Activated T-cell treated with anti-CD3 and anti-CD28 coated beads for 4 hours (primary cell): ENCODE measurements at places on chromosomes 5 and 9.

DNA sequence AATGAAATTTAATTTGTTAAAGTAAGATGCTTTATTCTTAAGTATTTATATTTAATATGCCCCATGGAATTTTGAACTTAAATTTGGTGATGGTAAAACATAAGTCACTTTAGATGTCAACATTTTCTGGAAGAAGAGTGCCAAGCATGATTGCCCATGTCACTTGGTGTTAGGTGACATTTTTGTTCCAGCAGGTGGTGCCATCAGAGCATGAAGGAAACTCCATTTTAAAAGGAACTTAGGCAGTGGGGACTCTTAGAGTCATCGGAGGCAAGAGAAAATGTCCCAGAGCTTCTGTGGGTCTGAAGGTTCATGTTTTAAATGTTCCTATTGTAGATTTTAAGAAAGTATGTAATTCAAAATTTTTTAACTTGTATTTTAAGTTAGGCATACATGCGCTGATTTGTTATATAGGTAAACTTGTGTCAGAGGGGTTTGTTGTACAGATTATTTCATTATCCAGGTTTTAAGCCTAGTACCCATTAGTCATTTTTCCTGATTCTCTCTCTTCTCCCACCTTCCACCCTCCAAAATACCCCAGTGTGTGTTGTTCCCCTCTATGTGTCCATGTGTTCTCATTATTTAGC lies 789.3 kb downstream of the SEMA5A start:
- DNase-seq = no peak

DNA sequence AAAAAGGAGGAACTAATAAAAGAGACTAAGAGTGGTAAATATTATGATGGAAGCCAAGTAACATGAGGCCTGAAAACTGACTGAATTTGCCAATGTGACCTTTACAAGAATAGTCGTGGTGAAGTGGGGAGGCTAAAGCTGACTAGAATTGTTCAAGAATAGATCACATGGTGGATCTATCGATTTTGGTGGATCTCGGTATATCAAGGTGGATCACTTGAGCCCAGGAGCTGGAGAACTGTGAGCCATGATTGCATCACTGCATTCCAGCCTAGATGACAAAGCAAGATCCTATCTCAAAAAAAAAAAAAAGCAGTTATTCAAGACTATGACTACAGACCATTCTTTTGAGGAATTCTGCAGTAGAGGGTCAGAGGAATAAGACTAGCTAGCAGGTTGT lies 15.1 kb downstream of the ERMP1 start:
- no peak for DNase-seq

DNA sequence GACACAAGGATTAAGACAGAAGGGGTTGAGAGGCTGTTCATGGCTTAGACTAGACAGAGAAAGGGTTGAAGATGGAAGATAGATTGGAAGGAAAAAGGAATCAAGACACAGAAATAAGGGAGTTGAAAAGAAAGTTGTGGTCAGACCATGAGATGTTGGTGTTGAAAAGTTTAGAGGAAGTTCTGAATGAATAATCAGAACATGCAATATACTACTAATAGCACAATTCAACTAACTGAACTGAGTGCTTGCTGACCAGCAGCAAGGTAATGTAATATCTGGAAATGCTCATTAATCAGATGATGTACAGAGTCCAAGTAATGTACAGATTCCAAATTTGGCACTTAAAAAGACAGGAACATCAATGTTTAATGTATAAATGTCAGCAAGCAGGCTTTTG lies 10.6 kb upstream of the NNT start:
- DNase-seq = no peak

GRCh38 chr9:15475923-15476536 lies 34.7 kb downstream of the PSIP1 start:
- no peak for DNase-seq

- no peak for DNase-seq
These were observed 692 bp downstream of the C1QTNF3 start for GRCh38 chr5:34042321-34042720.

GRCh38 chr9:34106110-34106509 lies 20.4 kb downstream of the DCAF12 start:
- DNase-seq = no peak

DNA sequence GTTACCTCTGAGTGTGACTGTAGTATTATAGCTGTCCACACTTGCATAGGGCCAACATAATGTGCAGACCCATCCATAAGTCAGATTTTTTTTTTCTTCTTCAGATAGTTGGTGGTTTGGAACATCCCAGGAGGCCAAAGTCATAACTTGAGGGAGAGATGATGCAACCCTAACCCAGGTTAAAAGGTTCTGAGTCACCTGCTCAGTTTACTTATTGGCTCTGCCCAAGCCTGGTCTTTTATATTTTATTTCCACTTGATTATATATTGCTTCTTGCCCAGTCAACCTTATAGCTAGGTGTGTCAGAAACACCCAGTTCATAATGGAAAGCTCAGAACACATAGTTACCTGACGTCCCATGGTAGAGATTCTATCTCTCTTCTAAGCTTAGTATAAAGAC lies 113.1 kb upstream of the PCSK1 start:
- DNase-seq = no peak

DNA sequence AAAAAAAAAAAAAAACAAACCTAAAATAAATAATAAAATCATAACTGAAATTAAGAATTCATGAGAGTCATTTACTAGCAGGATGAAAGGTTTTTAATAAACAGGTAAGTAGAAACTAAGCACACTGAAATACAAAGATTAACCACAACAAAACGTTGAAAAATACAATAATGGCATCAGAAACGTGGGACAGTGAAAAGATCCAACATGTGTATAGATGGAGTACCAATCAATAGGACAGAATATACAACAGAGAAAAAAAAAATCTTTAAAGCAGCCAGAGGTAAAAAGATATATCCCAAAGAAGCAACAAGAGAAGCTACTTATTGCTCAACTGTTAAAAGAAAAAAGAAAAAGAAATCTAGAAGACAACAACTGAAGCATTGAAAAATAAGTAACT lies 75.2 kb downstream of the RICTOR start:
- DNase-seq = no peak

- DNase-seq = no peak
These were observed 190.4 kb downstream of the RGS3 start for GRCh38 chr9:113653746-113654604.

DNA sequence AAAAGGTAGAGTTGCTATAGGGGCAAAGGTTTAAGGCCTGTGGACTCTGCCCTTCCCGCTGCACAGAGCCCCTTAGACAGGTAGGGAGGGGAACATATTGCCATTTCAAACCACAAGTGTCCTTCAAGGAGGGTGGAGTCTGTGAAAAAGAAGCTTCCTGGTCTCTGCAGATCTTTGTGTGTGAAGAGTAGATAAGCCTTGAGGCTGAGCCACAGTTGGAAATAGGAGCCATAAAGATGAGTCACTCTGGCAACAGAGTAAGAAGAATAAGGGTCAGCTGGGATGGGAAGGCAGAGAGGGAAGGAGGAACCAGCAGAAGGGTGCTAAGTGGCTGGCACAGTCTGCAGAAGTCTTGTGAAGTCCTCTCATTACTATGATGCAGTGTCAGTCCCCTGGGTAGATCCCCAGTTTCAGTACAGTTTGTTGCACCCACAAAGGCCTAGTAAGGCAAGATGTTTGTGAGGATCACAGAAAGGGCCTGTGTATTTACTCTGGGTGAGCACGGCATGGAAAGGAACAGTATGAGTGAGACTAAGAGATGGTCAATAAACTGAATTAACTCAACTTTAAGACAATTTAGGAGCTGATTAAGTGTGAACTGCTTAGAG lies 18.1 kb downstream of the GRXCR2 start:
- no peak for DNase-seq

- no peak for DNase-seq
These were observed 914 bp upstream of the CD72 start for GRCh38 chr9:35618854-35619799.

GRCh38 chr5:151758141-151758429 lies 346 bp downstream of the ATOX1 start:
- DNase-seq = peak; percentile 6

GRCh38 chr9:105313238-105313637 lies 68.8 kb downstream of the SLC44A1 start:
- no peak for DNase-seq

GRCh38 chr5:180343110-180343830 lies 9.9 kb downstream of the GFPT2 start:
- no peak for DNase-seq

DNA sequence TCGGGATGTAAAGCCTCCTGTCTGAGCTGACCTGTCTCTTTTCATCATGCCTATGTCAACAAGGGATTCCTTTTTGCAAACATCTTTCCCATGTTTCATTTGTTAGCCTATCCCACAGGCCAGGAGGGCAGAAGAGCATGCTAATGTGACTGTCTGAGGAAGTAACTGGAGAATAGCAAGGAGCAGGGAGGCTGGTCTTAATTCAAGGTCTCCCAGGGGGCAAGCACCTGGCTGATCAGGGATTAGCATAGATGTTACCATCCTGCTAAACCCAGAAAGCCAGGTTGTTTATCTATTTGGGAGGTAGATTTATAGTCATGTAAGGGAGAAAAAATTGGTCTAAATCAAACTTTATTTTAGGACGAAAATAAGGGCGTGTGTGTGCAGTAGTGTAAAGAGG lies 36.7 kb upstream of the MAP1B start:
- no peak for DNase-seq

DNA sequence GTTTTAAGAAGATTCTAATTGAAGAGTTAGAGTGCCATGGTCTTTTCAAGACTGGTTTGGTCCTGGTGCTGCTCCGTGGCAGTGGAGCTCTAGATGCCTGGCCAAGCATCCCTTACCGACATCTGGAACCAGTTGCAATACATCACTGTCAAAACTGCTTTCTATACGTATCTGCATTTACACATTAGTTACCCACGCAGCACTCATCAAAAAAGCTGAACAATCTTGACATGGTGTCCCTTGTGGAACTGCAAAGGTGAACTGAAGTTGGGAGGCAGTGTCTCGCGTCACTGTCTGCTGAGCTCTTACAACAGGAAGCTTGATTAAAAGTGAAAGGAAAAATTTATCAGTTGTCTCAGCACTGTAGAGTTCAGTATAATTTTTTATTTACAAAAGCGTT lies 82.6 kb downstream of the PBX3 start:
- peak; percentile 39 for DNase-seq

- DNase-seq = no peak
These were observed 596.9 kb upstream of the WWC1 start for GRCh38 chr5:167694325-167695147.

- DNase-seq = no peak
These were observed 40.5 kb upstream of the LPCAT1 start for GRCh38 chr5:1564182-1564748.

- DNase-seq = no peak
These were observed 62.2 kb upstream of the GNA14 start for GRCh38 chr9:77710316-77710715.

- DNase-seq = no peak
These were observed 6.6 kb downstream of the OTULINL start for GRCh38 chr5:14588145-14588544.

DNA sequence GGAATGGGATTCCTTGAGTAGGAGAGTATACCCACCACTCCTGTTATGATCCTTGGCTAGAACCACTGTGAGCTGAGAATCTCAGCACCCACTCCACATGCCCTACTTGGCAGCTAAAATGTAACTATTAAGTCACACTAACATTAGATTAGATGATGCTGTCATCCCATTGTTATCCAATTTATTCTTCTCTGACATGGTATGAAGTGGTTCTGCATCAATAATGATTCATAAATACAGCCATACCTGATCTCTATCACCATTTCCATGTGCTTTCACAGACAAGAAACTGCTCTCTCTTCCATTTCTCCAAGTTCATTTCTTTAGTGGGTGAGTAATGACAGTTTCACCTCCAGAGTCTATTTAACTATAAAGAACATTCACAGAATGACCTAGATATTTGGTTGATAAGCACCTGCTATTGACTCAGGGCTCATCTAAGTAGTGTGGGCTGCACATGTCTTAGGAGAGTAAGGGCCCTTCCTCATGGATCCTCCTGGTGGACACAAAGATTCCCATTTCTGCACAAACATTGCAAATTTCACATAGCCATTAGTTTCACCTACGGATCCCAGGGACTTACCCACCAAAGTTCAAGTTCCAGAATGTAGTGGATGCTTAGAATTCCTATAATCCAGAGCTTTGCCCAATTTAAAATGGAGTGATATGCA lies 187.9 kb downstream of the EBF1 start:
- no peak for DNase-seq

DNA sequence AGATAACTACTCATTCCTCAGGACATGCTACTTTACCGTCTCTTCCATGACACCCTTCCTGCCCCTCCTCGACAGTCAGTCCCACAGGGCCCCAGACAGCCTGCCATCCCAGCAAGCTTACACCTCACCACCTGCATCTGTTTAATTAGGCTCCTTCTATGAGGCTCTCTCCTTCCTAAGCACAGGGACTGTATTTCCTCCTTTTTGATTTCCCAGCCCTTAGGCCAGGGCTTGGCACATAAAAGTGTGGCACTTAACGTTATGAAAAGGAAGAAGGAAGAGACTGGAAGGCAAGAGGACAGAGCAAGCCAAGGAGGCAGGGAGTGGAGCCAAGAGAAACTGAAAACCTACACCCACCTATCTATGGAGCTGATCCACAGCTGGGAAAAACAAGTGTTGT lies 146.8 kb downstream of the SIL1 start:
- DNase-seq = no peak

- no peak for DNase-seq
These were observed 76.2 kb downstream of the SLF1 start for GRCh38 chr5:94694671-94695070.

GRCh38 chr5:127187706-127188105 lies 102.9 kb upstream of the MEGF10 start:
- DNase-seq = no peak

DNA sequence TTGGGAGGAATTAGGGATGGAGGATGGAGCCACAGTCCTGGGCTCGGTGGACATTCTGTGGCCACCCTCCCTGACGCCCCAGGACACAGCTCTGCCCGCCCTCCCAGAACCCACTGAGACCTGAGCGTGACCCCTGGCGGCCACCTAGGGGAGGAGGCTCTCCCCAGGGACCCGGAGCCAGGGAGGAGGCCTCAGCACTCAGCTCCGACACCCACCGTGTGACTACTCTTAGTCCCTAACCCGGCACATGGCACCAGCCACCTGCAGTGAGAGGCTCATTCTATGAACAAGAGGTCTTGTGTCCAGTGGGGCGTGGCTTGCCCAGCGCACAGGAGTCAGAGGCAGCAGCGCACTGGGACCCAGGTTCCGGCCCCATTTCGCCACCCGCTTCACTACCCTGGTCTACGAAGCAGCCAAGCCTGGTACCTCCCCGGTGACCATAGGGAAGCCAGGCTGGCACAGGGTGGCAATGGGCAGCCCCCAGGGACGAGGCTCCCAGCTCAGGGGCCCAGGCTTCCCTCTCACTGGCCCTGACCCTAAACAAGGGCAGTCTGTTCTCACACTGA lies 10.2 kb downstream of the SARDH start:
- no peak for DNase-seq

GRCh38 chr5:181186986-181187499 lies 18.0 kb downstream of the TRIM7 start:
- DNase-seq = no peak

- no peak for DNase-seq
These were observed 229.3 kb downstream of the PCSK1 start for GRCh38 chr5:96203761-96204160.
